Stimulated activated CD8-positive, alpha-beta memory T cell treated with anti-CD3 and anti-CD28 coated beads, Interleukin-2, amount 100 ng/mL, for 1 hour (primary cell): ENCODE measurements at places on chromosomes 2 and 18.

- no peak for DNase-seq
Observed at GRCh38 chr18:68733707-68734106, 18.8 kb upstream of the TMX3 start.

- DNase-seq: no peak
Observed at GRCh38 chr2:235382601-235383000, 111.2 kb upstream of the AGAP1 start.

DNA sequence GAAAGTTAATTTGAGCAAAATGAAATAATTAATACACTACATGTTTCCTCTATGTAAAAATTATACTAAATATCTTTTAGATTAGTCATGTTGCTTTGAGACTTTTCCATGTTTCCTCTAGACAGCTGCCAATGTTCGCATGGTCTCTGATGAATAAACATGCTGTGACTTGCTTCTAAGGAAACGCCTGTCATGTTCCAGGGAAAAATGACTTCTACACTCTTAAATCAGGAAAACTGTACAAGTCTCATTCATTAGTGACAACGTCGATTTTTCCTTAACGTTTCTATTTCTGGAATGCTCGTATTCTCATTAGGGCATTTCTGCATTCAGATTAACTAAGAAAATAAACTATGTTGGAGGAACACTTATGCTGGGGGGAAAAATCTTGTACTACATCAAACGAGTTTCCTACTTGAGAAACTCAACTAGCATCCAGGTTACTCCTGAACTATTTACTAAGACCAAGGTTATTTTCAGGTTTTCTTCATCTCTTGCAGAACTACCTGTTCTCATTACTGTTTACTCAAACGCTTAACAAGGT is 1.6 kb downstream of the COBLL1 start:
- DNase-seq: no peak

GRCh38 chr18:46761059-46761769 is 4.4 kb upstream of the ST8SIA5 start:
- no peak for DNase-seq

GRCh38 chr2:198080879-198081765 is 276.7 kb downstream of the PLCL1 start:
- DNase-seq: no peak
